Activated CD4-positive, alpha-beta T cell treated with anti-CD3 and anti-CD28 coated beads, Interleukin-2, amount 10 ng/mL, durations not matched to agents 7 days and 5 days (primary cell): ENCODE measurements at places on chromosomes 5 and 9. TPM values are rescaled to one million over a fixed set of nuclear protein-coding genes. Genes with fewer than 3 reads are reported as not detected.
A peak's percentile ranks its signal among the peaks of the same experiment; 100 is the strongest.

DNA sequence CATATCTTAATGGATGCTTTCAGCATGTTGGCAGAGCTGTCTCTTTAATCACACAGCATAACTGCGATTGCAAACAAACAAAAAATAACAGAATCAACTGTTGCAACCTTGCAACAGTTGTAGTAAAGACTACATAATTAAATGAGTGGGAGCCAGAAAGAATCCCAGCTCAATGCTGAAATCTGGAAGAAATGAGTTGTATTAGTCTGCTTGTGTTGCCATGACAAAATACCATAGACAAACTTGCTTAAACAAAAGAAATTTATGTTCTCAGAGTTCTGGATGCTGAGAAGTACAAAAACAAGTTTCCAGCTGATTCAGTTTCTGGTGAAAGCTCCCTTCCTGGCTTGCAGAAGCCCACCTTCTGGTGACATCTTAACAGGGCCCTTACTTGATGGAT is 260.9 kb upstream of the TUSC1 start:
- DNase-seq, result no peak

GRCh38 chr9:35029241-35029640 is 39.7 kb downstream of the DNAJB5 start:
- no peak for DNase-seq

GRCh38 chr5:126597156-126597555 is 2.1 kb upstream of the ALDH7A1 start:
- no peak for DNase-seq

- DNase-seq, result no peak
These were observed 208.4 kb downstream of the AOPEP start for GRCh38 chr9:94934816-94935328.

DNA sequence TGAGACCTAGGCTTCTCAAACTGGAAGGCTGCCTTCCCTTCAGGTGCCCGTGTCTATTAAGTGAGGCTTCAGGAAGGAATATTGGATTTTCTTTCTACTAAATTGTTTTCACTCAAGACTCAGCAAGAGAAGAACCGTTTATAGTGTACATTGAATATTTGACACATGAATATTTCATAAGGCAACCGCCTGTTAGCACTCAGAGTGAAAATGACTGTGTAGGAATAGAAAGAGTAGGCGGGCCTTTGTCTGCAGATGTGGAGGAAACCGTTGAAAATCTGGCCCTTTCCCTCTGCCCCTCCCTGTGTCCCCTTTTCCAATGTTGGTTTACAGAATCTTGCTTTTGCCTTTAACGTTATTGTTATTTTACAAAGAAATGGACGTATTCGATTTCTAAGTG is 6.2 kb downstream of the SAP30L start:
- DNase-seq, result no peak

DNA sequence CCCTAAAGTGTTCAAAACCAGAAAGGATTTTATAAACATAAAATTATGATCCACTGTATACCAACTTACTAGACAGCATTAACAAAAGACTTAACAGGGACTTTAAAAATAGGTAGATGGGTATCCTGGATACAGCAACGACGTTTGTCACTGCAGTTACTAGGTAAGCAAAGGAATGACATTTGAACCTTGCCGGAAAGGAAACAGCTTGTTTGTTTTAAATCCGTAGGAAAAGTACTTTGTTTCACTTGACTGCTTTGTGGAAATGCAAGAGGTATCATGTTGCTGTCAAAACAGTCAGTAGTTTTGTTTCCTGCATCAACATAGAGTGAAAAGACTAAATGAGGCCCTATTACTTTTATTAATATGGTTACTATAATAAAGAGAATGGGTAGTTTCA is 122.9 kb downstream of the CDC42SE2 start:
- no peak for DNase-seq

DNA sequence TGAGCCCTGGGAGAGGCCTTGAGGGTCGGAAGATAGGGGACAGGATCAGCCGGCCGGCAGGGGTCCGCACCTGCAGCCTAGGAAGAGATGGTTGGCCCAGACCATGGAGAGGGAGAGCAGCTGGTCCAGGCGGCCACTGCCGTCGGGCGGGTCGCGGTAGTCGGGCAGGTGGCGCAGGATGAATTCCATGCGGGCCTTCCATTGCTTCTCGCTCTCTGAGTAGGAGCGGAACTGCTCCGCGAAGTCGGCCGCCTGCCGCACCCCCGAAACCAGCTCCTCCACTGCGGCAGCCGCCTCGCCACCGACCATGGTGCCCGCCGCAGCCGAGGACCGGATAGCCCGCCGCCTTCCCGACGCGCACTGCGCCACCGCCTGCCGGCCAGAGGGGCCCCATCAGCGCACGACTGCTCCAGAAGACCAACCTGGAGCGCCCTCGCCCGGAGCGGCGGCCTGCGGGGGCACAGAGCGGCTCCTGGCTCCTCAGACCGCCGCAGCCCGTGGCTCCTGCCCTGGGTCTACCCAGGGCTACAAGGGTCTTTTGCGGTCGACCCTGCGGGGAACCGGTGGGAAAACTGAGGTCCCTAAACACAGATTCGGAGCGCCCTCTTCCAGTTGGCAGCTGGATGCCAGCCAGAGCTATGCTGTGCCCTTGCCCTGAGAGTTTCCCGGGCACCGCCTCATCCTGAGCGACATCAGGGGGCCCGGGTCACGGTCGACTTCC is at the start of gene CDKN2AIPNL:
Gene CDKN2AIPNL, minus strand, starts transcription at position 336 of the 721 bp plus-strand sequence. Its CDS starts 27 bp downstream, at position 309.
- DNase-seq, result peak; percentile 88

DNA sequence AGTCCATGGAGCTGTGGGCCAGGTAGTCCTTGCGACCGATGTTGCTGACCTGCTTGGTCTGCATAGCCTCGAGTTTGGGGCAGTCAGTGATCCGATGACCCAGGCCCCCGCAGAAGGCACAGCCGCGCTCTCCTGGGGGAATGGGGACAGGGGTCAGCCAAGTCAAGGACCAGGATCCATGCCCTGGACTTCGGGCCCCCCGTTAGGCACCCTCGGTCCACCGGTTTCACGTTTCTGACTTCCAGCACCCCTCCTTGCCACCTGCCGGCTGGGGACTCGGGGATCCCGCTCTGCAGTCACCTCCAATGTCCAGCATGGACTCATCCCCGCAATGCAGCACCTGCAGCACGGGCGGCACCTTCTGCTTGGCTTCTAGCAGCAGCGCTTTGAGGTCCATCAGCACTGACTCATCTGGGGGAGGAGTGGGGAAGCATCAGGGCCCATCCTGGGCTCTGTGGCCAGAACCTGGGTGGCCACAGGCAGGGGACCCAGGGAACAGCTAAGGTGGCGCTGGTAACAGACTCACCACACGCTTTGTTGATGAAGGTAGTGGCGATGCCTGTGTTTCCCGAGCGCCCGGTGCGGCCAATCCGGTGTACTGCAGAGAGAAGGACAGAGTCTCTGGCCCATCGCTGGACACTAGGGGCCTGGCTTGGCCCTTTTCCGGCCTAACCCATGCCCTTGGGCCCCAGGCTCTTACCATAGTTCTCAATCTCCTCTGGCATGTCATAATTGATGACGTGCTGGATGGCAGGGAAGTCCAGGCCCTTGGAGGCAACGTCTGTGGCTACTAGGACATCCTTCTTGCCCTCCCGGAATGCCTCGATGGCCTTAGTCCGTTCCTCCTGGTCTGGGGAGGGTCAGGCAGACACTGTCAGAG is 2.4 kb upstream of the DOK3 start:
- no peak for DNase-seq

- no peak for DNase-seq
These were observed 30.0 kb downstream of the ZNF366 start for GRCh38 chr5:72477176-72477575.

DNA sequence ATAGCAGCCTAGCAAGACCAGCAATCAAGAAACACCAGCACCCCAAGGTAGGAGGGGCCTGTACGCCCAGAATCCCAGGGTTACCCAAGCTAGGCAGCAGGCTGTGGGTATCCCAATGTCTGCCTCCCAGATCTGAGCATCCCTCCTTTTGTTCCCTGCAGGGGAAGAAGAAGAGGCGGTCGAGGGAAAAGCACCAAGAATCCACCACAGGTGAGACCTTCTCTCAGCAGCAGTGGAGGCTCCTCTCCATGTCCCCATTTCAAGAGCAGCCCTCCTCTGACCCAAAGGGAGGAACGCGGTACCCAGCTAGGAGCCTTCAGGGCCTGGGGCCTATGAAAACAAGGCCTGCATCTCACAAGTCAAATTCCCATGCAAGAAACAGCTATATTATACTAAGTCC is 28.9 kb downstream of the TCF7 start:
- no peak for DNase-seq

DNA sequence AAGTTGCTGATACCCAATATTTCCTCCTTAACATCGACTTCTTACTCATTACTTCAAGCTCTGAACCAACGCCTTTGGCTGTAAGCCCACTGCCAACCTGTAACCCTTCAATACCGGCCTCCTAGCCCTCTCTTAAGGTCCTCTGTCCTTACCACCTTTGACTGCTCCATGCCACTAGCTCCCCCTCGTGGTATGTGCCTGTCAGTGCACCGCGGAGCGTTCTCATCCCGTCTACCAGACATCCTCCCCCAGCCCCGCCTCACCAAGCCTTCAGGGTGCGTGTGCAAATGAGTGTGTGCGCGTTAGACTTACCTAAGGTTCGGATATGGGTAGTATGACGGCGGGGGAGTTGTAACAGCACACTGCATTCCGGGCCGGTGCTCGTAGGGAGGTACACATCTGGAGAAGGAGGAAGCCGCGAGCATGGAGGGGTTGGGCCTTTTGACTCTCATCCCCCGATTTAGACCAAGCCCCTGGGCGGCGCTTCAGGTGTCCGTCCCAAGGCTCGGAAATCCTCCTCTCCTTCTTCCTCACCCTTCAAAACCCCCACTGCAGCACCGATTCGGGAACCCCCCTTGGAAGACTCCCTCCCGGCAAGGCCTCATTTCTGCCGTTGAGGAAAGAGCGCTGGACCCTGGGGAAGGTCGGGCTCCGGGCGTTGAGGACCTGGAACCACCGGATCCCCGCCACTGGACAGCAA is 2.8 kb upstream of the MYORG start:
- peak; percentile 95 for DNase-seq

Gene B4GALT7
- 20.3 TPM for total RNA-seq

Gene SLC36A2
- not detected for total RNA-seq

Gene DPYSL3
- total RNA-seq, result not detected

Gene CDX1
- total RNA-seq, result not detected

Gene PCDHGA3
- total RNA-seq, result not detected

Gene ESM1
- not detected for total RNA-seq

Gene OBP2B
- total RNA-seq, result not detected

Gene KIAA1958
- 6.5 TPM for total RNA-seq

Gene PARP8
- 110 TPM for total RNA-seq

Gene PCDHGA6
- total RNA-seq, result not detected

Gene PRKAA1
- 71.3 TPM for total RNA-seq
